ENCODE measurements at places on chromosomes 7 and 10. TPM values are rescaled to one million over a fixed set of nuclear protein-coding genes. Genes with fewer than 3 reads are reported as not detected.

The C7orf33 gene
- not detected for total RNA-seq

The PON3 gene
- total RNA-seq, result 0.13 TPM

The JAKMIP3 gene
- total RNA-seq, result under 0.01 TPM

The MYL10 gene
- total RNA-seq, result not detected

The LRRC61 gene
- 3.7 TPM for total RNA-seq

The FAM200A gene
- 4.7 TPM for total RNA-seq

The GTF2IRD2 gene
- total RNA-seq, result 2.9 TPM

The PGAM2 gene
- not detected for total RNA-seq

The SLC18A3 gene
- not detected for total RNA-seq

The ASAH2 gene
- 0.38 TPM for total RNA-seq

The TNRC18 gene
- 16.6 TPM for total RNA-seq

The EN2 gene
- under 0.01 TPM for total RNA-seq

The SERPINE1 gene
- 88.2 TPM for total RNA-seq

The EFCAB10 gene
- not detected for total RNA-seq

The UNCX gene
- not detected for total RNA-seq

The SCART1 gene
- 0.26 TPM for total RNA-seq

The ZNF503 gene
- 1.4 TPM for total RNA-seq

The NEUROD6 gene
- total RNA-seq, result not detected

The MLXIPL gene
- total RNA-seq, result not detected

The ATRNL1 gene
- total RNA-seq, result 0.77 TPM

The KCNMA1 gene
- 0.38 TPM for total RNA-seq

The VWDE gene
- total RNA-seq, result under 0.01 TPM

The RHOBTB1 gene
- total RNA-seq, result 31.3 TPM

The GPR15LG gene
- total RNA-seq, result not detected

The GBX1 gene
- total RNA-seq, result not detected

The METTL27 gene
- 0.90 TPM for total RNA-seq

Measured in dermis microvascular lymphatic vessel endothelial cell (primary cell).